ENCODE measurements at places on chromosomes 1 and 21. TPM values are rescaled to one million over a fixed set of nuclear protein-coding genes. Genes with fewer than 3 reads are reported as not detected.

CLEC20A gene
- not detected for total RNA-seq

FMO1 gene
- not detected for total RNA-seq

CRYBG2 gene
- total RNA-seq = 1.6 TPM

WDR4 gene
- 34.0 TPM for total RNA-seq

- peaks cover 3% of the 10 kb centered on the region for H3K4me1 ChIP-seq
- DNase-seq = no peak
- H3K36me3 ChIP-seq = no peaks in the 10 kb centered on the region
- no peak overlapping the region for H3K27ac ChIP-seq
- peaks cover 20% of the 10 kb centered on the region for H3K27me3 ChIP-seq
- no peak overlapping the region for H3K4me3 ChIP-seq
Measured at GRCh38 chr1:22845398-22845935, 127.2 kb downstream of the LACTBL1 start.

GRCh38 chr1:31755850-31756492 is 8.2 kb downstream of the ADGRB2 start:
- peaks cover 8% of the 10 kb centered on the region for H3K4me1 ChIP-seq
- no peaks in the 10 kb centered on the region for H3K36me3 ChIP-seq
- no peak overlapping the region for H3K4me3 ChIP-seq
- no peak for DNase-seq
- no peaks in the 10 kb centered on the region for H3K27me3 ChIP-seq

GRCh38 chr1:245772325-245772724 is 617.5 kb downstream of the KIF26B start:
- no peaks in the 10 kb centered on the region for H3K27me3 ChIP-seq
- no peak overlapping the region for H3K27ac ChIP-seq
- no peak overlapping the region for H3K4me3 ChIP-seq
- DNase-seq = no peak
- H3K4me1 ChIP-seq = no peaks in the 10 kb centered on the region

DNA sequence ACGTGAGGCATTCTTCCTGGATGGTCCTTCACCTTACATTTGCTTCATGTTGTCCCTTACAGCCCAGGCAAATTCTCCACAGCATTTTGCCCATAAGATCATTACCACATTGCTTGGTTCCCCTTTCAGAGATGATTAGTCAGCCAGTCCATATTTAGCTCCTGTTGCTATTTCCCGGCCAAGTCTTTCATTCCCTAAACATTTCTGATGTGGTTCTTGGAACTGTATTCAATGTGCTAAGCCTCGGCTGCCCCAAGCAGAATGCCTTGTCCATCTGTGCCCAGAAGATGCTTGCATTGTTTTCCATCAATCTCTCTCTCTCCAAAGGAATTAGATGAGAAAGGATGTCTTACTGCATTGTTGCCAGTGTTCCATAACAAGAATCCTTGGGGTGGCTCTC is 420.9 kb upstream of the CAMK1G start:
- no peaks in the 10 kb centered on the region for H3K4me1 ChIP-seq
- DNase-seq = no peak
- no peaks in the 10 kb centered on the region for H3K36me3 ChIP-seq
- no peaks in the 10 kb centered on the region for H3K27me3 ChIP-seq
- no peak overlapping the region for H3K27ac ChIP-seq
- H3K4me3 ChIP-seq = no peak overlapping the region

GRCh38 chr1:184214128-184214527 is 162.6 kb downstream of the TSEN15 start:
- H3K27me3 ChIP-seq = peaks cover 2% of the 10 kb centered on the region
- H3K27ac ChIP-seq = no peak overlapping the region
- H3K4me1 ChIP-seq = no peaks in the 10 kb centered on the region
- no peak for DNase-seq

DNA sequence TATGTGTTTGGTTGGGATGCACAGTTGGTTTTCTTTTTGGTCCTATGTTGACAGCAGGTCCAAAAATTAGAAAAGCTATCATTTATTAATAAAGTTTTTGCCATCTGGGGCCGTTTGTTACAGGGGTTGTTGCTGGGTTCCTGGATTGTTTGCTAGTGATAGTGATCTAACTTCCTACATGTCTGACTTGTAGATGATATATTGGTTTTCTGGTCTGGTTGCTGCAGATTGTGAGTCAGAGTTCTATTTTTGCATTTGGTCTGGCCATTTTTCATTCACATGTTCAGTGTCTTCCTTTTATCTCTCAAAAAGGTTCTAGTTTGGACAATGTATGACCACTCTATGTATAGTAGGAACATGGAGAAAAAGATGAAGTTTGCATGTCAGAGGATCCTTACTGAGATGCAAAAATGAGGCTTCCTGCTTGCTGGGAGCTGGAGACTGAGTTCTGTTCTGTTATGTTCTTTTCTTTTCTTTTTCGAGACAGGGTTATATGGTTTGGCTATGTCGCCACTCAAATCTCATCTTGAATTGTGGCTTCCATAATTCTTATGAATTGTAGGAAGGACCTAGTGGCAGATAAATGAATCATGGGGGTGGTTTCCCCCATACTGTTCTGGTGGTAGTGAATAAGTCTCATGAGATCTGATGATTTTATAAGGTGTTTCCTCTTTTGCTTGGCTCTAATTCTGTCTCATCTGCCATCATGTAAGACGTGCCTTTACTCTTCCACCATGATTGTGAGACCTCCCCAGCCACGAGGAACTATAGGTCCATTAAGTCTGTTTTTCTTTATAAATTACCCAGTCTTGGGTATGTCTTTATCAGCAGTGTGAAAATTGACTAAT is 4.2 kb upstream of the NVL start:
- peak overlapping the region; percentile 7 for H3K4me3 ChIP-seq
- peaks cover 22% of the 10 kb centered on the region for H3K4me1 ChIP-seq
- no peaks in the 10 kb centered on the region for H3K27me3 ChIP-seq
- H3K27ac ChIP-seq = peak overlapping the region; percentile 56

- H3K27me3 ChIP-seq = no peaks in the 10 kb centered on the region
- peaks cover 2% of the 10 kb centered on the region for H3K4me1 ChIP-seq
- no peak overlapping the region for H3K27ac ChIP-seq
- peaks cover 2% of the 10 kb centered on the region for H3K36me3 ChIP-seq
- no peak for DNase-seq
- H3K4me3 ChIP-seq = no peak overlapping the region
Measured at GRCh38 chr1:222767152-222767571, 30.2 kb downstream of the FAM177B start.
